ENCODE measurements at places on chromosomes 6 and 20.

GRCh38 chr6:66655420-66655819 is 948.4 kb upstream of the EYS start:
- DNase-seq: no peak

DNA sequence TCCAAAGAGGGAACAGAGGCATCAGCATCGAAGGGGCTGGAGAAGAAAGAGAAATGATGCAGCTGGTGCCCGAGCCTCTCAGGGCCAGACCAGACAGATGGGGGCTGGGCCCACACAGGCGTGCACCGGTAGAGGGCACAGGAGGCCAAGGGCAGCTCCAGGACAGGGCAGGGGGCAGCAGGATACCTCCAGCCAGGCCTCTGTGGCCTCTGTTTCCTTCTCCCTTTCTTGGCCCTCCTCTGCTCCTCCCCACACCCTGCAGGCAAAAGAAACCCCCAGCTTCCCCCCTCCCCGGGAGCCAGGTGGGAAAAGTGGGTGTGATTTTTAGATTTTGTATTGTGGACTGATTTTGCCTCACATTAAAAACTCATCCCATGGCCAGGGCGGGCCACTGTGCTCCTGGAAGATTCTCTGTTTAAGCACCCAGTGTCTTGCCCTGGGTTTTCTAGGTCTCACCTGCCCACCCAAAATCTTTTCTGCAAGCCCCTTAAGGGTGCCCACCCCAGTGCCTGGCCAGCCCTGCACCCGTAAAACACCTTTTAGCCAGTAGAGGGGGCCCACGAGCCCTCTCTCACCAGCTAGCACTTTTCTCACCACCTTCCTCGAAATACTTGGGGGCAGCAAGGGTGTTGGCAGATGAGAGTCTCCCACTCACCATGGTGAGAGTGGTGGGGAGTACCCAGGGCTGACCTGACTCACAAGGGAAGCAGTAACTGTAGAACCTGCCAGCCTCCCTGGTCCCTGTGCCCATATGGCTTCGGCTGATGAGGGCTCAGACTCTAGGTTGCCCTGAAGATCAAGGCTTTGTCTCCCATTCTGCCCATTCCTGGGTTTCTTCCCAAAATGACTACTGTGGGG is 35.7 kb upstream of the ID1 start:
- DNase-seq: peak; percentile 67

GRCh38 chr20:21715193-21715881 is 9.9 kb downstream of the PAX1 start:
- DNase-seq: no peak

- no peak for DNase-seq
Observed at GRCh38 chr6:164502833-164503232, 806.6 kb downstream of the C6orf118 start.

- no peak for DNase-seq
Observed at GRCh38 chr6:108115598-108116058, 41.1 kb upstream of the OSTM1 start.

- no peak for DNase-seq
Observed at GRCh38 chr20:23050847-23051627, 1.6 kb upstream of the THBD start.

- no peak for DNase-seq
Observed at GRCh38 chr20:21166801-21167200, 40.9 kb downstream of the KIZ start.

All from NCI-H187 (cell line).